ENCODE measurements at places on chromosomes 4 and X.

- DNase-seq: no peak
Measured at GRCh38 chrX:140712413-140713173, 3.0 kb downstream of the LINC00632 start.

DNA sequence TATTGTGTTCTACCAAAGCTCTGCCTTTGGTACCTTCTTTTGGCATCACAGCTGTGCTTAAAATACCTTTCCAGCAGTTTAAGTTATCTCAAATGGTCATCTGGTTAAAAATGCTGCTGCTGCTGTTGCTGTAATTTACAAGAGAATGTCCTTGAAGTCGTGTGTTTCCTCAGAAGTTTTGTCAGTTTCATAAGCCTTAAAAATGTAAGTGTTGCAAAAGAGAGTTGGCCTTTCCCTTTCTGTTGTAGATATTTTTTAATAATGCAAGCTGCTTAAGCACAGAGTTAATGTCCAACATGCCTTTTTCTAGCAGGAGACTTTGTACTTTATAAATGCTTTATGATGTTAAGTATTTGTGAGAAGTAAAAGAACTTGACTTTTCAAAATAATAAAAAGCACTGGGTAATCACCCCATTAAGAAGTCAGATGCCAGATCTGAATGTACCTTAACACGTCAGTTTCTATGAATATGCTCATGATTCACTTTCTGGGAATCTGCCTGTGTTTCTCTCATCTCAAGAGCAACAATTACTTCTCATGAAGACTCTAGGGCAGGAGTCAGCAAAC, 35.3 kb upstream of the TENM3 start:
- DNase-seq: no peak

- DNase-seq: no peak
Measured at GRCh38 chr4:37903901-37904300, 13.0 kb downstream of the TBC1D1 start.

DNA sequence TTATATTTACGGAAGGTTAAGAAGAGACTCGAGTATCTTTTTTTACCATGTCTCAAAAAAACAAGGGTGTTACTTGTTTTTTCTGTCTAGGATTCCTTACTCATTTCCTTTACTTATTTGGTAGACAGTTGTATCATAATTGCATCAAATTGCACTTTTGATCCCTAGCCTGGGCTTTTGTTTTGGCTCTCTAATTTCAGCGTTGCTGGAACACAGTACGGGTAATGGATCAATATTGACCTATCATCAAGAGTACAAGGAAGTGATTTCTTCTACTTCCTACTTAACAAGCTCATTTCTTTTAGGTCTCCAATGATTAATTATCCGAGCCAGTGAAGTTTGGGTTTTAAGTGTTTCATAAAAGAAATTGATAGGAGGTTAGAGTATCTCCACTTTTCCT, 16.8 kb downstream of the AIMP1 start:
- DNase-seq: no peak

- DNase-seq: no peak
Measured at GRCh38 chr4:140096483-140096861, 57.5 kb downstream of the MAML3 start.

DNA sequence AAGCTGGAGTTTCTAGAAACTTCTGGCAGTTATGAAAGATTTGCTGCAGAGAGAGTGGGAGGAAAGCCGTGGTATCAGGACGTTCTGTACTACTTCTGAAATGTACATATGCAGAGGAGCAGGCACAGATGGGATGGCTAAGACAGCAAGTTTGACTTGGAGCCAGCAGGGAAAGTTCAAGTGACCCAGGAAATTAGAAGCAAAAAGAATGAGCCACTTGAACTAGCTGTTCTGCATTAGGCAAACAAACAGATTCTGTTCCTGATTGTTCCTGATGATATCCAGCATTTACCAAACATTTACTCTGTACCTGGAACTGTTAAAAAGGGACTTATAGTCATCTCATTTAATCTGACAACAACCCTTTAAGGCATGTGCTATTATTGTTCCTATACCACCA, 41.4 kb upstream of the CXCL13 start:
- no peak for DNase-seq

GRCh38 chr4:154984148-154984547, 203.1 kb downstream of the RBM46 start:
- DNase-seq: no peak

GRCh38 chrX:31894152-31894551, 822.3 kb upstream of the FTHL17 start:
- no peak for DNase-seq

GRCh38 chr4:153464068-153464467, 2.1 kb upstream of the TMEM131L start:
- DNase-seq: no peak

DNA sequence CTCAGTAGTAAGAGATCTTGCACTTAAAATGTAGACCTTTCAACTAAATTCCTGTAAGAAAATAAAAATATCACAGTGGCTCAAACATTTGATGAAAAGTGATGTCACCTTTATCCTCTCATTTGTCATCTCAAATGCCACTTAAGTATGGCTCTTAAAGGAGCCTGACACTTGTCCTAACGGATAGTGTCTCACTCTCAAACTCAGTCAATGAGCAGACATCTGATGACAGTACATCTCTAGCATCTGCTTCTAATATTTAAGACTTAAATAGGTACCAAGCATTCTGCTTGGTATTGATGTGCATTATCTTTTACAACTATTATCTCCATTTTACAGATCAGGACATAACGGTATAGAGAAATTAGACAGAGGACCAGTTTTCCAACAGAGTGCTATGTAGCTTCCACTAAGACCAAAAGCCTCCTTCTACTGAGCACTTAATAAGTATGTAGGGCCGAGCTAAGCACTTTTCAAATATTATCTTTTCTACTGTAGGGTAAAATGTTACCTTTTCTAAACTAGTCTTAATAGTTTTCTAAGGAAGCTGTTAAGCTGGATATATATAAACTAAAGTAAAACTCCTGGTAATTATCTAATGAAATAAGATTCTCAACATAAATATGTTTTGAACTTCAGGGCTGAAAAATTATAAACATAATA, 110.2 kb downstream of the PDE5A start:
- no peak for DNase-seq

GRCh38 chr4:125433453-125433852, 118.7 kb downstream of the FAT4 start:
- no peak for DNase-seq

DNA sequence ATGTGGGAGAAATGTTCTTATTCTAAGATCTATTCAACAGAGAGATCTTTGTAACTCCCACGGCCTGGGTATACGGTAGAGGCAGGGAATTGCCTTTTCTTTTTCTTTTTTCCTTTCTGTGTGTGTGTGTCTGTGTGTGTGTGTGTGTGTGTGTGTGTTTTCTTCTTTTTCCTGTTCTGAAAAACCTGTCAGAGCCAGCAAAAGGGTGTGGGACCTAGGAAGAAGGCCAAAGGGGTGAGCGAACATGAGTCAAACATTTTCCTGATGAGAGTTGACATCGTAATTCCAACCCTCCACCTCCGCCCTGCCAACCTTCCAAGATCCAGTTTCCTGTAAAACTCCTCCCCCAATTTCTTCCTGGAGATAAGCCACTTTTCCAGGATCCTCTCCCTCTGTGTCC, 2.8 kb upstream of the CHIC2 start:
- DNase-seq: no peak

DNA sequence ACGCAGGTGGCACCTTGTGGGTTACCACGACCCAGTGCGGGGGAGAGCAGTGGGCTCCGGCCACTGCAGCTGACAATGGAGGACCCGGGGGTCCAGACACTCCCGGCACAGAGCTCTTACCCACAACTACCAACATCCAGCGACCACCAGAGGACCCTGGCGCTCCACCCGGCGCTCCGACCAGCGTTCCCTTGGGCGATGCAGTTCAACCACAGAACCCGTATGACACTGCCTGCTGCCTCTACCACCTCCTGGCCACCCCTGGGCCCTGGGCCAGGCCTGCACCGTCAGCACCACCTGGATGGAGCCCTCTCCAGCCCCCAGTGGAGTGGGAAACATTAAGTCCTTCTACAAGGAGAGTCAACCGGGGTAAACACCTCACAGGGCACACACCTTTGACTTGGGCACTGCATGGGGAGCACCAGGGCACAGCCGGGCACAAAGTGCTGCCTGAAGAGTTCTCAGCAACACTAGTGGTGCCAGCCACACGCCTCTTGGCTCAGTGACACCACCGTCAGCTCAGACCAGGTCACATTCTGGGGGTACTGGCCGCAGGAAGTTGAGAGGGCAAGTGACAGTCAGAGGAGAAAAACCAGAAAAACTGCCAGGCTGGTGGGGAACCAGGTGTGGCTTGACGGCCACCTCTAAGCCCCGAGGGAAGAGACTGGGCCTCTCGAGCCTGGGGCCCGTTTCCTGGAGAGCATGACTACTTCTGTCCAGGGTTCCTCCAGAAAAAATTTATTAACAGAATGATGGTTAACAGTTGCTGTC, 2.6 kb downstream of the CTBP1 start:
- DNase-seq: no peak

- no peak for DNase-seq
Measured at GRCh38 chrX:65921363-65921762, 118.5 kb downstream of the VSIG4 start.

GRCh38 chr4:168504526-168504925, 7.7 kb downstream of the PALLD start:
- no peak for DNase-seq

- DNase-seq: no peak
Measured at GRCh38 chr4:94274912-94275311, 67.2 kb downstream of the SMARCAD1 start.

- DNase-seq: no peak
Measured at GRCh38 chr4:184844742-184845141, 19.0 kb upstream of the ACSL1 start.

DNA sequence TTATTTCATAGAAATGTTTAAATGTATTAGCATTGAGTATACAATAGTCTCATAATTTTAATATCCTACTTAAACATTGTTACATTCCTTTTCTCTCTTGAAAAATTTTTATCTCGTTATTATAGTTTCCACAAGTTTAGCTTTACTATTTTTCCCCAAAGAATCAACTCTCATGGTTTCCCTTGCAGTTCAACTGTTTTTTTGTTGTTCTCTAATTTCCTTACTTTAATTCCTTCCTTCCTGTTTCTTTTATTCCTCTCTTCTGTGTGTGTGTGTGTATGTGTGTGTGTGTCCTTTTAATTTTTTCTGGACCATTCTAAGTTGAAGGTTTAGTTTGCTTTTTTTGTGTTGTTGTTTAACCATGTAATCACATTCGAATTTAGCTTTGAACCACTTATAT, 171.1 kb downstream of the GASK1B start:
- no peak for DNase-seq

DNA sequence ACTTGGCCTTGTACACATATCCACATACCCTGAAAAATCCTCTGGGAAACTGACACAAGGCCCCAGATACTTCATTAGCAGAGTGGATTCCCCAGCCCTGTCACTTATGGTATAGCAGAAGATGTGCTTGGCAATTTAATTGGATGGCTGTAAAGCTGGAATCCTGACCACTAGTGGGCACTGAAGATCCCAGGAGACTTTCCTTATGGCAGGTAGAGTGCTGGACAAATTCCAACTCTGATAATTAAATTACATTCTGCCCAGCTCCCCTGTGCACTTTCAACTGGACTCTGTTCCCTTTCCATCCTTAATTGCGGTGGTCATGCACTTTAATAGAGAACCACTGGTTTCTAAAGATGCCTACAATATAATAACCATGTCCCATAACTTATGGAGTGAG, 119.8 kb downstream of the DCK start:
- DNase-seq: no peak

DNA sequence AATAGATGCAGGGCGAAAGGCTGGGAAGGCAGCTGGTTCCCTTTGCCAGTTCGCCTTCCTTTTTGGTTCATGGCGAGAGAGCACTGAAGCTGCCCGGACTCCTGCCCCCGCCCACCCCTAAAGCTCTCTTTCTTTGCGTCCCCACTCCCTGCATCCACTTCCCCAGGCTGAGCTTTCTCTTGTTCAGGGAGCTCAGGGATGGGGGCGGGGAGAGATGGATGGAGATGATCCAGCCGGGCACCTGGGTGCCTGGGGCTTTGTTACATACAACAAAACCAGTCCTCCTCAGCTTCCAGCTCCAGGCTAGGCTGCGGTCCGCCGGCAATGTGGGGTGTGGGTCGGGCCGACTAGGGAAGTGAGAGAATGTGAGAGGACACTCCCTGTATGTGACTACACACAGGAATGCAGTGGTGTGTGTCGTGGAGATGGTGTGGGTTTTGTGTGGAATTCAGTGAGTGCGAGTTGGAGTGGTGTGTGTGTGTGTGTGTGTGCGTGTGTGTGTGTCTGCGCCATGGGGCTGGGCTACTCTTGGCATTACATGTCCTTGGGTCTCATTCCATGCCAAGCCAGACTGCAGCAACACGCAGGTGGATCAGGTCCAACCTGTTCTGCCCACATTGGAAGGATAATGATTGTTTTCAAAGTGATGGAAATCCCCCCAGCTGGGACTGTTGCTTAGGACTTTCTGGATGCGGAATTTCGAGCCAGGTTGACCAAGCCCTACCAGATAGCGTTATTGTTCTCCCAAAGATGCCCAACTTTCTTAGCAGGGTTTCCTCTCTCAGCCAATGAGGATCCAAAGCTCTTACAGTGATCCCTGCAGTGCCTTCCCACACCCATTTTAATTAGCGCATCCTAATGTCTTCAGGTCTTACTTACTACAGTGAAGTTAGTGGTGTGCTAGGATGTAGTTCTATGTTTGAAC, 149.4 kb upstream of the CHRDL1 start:
- no peak for DNase-seq

DNA sequence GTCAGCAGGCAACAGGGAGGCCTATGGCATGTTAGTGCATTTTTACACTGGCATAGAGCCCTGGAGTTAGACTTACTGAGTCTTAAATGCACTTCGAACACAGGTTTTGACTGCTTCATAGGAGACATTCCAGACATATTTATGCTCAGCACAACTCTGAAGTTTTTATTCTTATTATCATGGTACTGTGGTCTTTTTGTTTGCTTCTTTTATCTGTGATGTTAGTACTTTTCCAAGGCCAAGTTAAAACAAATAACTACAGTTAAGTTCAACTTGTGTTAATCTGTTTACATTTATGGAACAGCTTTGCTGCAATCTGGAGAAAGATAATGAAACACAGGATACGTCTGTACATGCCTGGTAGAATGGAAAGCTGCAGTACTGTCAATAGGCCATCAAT, 76.5 kb downstream of the COL4A5 start:
- DNase-seq: no peak

DNA sequence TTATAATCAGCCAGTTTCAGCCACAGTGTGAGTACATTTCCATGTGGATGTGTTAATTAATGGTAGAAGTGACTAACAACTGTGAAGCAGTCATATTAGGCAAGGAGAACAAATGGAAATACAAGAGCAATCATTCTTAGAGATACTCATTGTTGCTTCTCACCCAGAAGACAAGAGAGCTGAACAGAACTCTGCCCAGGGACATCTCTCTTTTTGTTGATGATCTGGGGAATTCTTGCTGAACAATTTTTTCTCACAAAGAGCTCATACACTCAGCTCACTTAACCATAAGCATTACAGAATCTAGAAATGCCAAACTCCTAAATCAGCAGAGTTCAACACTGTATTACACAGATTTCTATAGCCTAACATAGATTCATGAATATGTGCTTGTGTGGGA, 150.1 kb downstream of the COMMD8 start:
- no peak for DNase-seq

- no peak for DNase-seq
Measured at GRCh38 chr4:4689694-4690440, 148.0 kb upstream of the STX18 start.

- DNase-seq: no peak
Measured at GRCh38 chrX:118702741-118703140, 24.7 kb upstream of the IL13RA1 start.

GRCh38 chr4:119081943-119082342, 53.7 kb upstream of the MYOZ2 start:
- no peak for DNase-seq

- DNase-seq: no peak
Measured at GRCh38 chr4:14130551-14130950, 503.0 kb upstream of the BOD1L1 start.

GRCh38 chrX:53659039-53659438, 27.5 kb downstream of the HUWE1 start:
- DNase-seq: no peak

Data from stimulated activated CD4-positive, alpha-beta T cell treated with anti-CD3 and anti-CD28 coated beads, Interleukin-15, amount 100 ng/mL, for 48 hours (primary cell).